ENCODE measurements at places on chromosomes 3 and 15.

GRCh38 chr15:51904931-51905330, 66.6 kb downstream of the LEO1 start:
- no peak for DNase-seq

DNA sequence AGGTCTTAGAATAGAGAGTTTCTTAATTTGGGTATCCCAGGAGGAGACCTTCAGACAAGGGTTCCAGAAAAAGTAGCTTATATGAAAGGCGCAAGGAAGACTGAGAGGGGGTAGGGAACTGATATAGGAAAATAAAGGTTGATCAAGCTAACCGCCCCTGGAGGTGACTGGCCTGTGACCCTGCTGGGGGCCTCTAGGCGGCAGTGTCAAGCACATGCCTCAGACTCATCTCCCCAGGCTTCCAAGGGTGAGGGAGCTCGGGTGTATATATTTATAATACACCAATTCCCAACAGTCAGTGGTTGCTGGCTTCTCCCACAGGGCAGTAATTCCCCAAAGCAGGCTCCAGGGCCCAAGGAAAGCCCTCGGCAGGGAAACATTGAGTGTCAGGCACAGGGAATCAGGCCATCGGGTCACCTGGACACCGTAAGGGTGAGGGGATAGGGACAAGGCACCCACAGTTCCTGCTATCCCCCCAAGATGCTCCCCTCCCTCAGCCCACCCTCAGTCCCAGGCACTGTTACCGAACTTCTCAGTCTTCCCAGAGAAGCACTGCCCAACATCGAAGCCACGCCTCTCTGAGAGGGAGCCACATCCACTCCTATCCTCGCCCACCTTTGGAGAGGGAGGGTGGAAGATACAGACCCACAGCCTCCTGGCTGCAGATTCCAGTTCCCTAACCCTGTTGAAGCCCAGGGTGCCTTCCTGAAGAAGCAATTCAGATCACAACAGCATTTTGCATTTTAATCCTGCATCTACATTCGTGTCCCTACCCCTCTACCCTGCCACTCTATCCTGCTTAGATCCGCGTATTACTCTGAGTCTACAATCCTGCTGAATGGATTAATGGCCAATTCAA, 19.5 kb upstream of the CAV3 start:
- no peak for DNase-seq

DNA sequence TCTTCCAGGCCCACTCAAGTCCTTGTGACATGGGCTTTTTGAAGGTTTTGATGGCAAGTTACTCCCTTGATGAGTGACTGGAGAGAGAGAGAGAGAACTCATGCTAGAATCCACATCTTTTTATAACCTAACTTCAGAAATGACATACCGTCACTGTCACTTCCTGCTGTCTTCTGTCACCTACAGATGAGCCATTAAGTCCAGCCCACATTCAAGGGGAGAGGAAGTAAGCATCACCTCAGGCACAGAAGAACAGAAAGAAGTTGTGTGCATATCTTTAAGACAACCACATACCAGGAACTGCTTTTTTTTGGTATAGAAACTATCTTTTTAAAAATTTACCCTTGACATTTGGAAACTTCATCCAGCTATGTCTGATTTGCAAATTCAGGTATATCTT, 16.6 kb upstream of the TXNRD3 start:
- no peak for DNase-seq

DNA sequence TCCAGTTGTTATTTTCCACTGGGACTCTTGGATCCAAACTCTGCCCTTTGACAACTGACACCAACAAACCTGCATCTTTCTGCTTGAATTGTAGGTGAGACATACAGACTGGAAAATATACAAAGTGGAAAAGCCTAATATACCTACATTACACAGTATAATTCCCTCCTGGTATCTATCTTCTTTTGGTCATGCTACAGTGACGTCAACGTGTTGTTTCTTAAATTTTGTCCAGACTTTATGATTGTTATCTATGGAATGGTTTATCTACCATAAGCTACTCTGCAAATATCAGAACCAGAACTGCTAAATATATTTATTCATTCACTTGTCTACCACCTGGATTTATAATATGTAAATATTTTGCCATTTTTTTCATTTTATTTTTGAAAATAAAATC, 264.3 kb upstream of the ZPLD1 start:
- DNase-seq, result no peak

- no peak for DNase-seq
Measured at GRCh38 chr3:187051724-187052366, 87.5 kb downstream of the RPL39L start.

- no peak for DNase-seq
Measured at GRCh38 chr3:185582871-185583270, 3.2 kb upstream of the SENP2 start.

GRCh38 chr15:97234851-97235610, 725.5 kb upstream of the ARRDC4 start:
- DNase-seq, result no peak

DNA sequence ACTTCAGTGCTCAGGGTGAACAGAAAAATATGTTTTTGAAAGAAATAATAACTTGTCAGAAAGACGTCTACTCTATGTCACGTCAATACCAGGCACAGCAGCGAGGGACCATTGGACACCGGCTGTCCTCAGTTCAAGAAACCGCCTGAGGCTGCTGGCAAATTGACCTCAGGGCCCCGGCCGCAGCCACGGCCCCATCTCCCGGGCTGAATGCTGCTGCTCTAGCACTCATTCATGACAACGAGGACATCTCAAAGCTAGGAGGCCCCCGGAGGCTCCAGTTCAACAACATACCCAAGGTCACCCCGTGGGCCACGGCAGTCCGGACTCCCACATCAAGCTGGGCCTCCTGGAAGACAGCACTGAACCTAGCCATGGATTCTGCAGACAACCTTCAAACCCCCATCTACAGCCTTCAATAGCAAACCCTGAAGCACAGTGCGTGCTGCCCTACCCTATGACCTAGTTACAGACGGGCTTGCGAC, 204.0 kb upstream of the NSMCE3 start:
- no peak for DNase-seq

DNA sequence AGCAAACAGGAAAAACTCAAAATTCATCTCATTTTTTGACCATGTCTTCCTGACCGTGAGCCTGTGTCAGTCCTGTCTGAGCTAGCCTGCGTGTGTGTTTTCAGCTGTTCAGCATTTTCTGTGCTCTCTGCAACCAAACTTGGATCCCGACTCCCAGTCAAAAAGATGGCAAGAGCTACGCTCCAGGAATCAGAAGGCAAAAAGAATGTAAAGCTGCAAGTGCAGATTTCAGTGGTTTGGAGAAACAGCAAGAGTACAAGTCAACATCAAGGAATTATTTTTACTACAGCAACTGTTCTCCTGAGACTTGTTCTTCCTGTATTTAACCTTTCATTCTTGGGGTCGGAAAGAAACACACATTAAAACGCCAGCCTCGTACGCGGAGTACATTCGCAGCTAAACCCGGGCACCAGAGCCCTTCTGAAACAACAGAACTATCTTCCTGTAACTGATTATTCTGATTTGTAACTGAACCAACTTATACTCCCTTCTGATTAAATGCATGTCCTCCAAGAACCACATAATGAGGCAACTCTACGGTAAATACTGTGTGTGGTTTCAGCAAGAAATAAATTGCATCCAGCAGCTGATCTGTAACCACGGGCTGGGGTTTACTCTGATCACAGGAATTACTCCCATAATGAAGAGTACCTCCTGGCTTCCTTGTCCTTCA, 107.4 kb downstream of the LRIG1 start:
- DNase-seq, result no peak

GRCh38 chr15:39247574-39247973, 333.3 kb upstream of the THBS1 start:
- no peak for DNase-seq

GRCh38 chr3:4261406-4261805, 41.8 kb upstream of the SETMAR start:
- no peak for DNase-seq

DNA sequence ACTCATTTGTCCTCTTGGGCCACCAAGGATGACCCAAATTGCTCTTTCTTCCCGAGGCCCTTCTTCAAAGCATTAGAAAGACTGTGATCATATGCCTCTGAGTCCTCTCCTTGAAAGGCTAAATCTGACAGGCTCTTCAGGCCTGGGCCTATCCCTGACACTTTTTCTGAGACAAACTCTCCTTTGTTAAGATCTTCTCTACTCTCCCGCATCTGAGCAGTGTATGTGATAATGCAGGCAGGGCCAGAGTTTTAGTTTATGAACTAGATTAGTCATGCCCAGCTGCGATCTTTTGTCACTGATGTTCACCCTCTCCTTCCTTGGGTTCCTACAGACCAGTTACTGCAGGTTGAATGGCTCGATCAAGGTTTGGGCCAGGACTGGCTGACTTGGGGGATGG, 39.2 kb downstream of the MASP1 start:
- no peak for DNase-seq

DNA sequence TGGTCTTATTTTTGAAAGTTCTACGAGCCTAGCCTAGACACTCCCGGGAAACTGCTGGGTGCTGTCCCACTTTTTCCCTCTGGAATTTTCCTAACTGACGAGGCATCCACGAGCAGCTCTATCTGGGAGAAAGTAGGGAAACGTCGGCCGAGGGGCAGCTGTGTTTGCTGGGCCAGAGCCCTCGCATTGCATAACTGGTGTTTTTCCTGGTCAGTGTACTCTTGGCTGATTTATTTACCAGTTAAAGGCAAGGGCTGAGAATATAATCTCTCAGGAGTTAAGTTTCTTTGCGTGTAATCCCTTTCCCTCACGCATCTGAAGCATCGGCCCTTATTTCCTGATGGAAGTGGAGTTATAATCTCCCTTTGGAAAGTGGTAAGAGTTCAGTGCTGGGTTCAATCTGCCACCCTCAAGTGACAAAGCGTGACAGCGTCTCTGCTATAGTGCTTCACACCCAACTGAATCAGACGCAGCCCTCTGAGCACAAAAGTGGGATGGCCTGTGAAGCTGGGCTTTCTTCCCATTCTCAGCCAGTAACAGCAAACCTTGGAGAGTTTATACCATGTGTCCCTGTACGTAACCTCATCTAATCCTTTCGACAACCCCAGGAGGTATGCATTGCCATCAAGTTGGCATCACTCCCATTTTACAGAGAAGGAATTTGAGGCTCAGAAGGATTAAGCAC, 311.5 kb downstream of the RORA start:
- no peak for DNase-seq

- DNase-seq, result no peak
Measured at GRCh38 chr15:69666921-69667811, 214.5 kb downstream of the RPLP1 start.

DNA sequence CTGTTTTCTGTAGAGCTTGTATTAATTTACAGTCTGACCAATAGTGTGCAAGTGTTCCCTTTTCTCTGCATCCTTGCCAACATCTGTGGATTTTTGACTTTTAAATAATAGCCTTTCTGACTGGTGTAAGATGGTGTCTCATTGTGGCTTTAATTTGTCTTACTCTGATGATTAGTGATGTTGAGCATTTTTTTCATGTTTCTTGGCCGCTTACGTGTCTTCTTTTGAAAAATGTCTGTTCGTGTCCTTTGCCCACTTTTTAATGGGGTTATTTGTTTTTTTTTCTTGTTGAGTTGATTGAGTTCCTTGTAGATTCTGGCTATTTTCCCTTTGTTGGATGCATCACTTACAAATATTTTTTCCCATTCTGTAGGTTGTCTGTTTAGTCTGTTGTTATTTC, 7.6 kb upstream of the ACOX2 start:
- no peak for DNase-seq

DNA sequence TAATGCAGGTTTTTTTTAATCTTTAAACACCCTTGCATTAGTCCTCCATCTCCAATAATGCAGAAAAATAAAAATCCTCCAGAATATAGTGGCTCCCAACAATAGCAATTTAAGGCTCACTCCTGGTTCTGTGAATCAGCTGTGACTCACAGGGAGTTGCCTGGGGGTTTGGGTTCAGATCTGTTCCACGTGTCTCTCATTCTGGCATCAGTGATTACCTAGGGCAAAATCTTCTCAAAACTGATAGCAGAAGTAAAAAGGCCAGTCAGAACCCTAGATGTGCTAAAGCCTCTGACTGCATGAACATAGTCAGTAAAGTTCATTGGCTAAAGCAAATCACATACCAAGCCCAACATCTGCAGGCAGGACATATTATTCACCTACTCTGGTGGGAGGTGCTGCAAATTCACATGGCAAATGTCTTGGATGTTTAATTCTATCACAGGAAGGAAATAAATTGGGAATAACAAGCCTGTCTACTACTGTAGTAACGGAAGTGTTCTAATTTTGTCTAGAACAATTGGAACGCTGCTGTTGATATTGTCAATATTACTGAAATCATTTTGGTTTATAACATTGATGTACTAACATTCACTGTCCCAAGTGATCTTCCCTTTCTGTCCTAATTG, 364.1 kb upstream of the CNTN4 start:
- no peak for DNase-seq

- DNase-seq, result no peak
Measured at GRCh38 chr3:41569632-41570305, 370.5 kb downstream of the CTNNB1 start.

DNA sequence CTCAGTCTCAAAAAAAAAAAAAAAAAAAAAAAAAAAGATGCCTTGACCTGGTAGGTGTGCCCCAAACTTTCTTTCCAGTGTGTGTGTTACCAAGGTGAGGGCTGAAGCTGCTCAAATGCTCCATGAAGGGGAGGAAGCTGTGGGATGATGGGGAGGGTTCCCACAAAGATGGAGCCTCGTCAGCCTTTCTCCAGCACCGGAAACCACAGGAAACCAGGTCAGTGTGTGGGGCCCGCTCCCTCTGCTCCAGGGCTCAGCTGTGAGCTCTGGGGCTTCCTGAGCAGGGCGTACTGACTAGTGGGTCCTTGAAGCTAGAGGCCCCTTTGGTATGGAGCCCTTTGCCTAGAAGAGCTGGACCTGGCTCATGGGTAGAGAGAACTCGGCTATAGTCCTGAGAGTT, 681 bp upstream of the IL17RE start:
- DNase-seq, result no peak

GRCh38 chr3:127734754-127735473, 62.2 kb downstream of the ABTB1 start:
- no peak for DNase-seq

- no peak for DNase-seq
Measured at GRCh38 chr3:164194842-164195241, 883.5 kb downstream of the SI start.

GRCh38 chr3:172461530-172462138, 13.4 kb upstream of the GHSR start:
- DNase-seq, result no peak

- no peak for DNase-seq
Measured at GRCh38 chr15:60766391-60767128, 287.6 kb upstream of the ICE2 start.

DNA sequence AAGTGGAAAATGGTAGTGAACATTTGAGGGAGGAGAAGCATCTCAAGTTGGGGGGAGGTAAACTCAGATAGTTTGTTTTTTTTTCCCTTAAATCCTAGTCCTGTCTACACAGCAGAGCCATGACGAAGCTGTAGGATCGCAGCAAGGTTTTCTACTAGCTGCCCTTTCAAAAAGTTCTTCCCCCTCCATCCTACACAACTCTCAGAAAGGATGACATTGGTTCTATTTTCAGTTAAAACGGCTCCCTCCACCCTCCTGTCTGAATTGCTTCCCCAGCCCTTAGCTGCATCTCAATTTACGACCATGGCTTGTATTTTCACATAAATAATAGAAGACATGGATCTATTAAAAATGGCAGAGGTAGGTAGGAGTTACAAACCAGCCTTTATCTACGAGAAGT, 2.2 kb downstream of the HOMER2 start:
- DNase-seq, result no peak

GRCh38 chr3:117629505-117629904, 919.9 kb downstream of the TUSC7 start:
- no peak for DNase-seq
